ENCODE measurements at places on chromosomes 11 and 22. TPM values are rescaled to one million over a fixed set of nuclear protein-coding genes. Genes with fewer than 3 reads are reported as not detected.

Gene KRTAP5-11
- total RNA-seq = not detected

Gene MRPL17
- 89.9 TPM for total RNA-seq

Gene DEFB131B
- total RNA-seq = not detected

DNA sequence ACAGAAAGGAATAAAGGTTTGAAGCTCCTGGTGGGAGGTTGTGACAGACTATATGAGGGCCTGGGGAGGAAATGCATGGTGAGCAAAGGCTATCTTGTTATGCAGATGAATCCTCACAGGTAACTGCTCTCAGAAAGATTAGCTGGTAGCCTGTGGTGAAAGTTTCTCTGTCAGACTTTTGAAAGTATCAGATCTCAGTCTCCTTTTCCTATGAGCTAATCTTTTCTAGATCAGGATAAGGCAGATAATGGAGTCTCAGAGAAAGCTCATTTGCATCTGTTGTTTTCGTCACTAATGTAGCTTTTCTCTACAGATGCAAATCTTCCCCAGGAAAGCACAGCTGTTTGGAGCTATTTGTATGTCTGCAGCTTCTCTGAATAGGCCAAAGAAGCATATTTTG lies 21.0 kb upstream of the OR6X1 start:
- no peak overlapping the region for H3K27ac ChIP-seq
- H3K4me1 ChIP-seq = no peaks in the 10 kb centered on the region
- DNase-seq = no peak
- no peaks in the 10 kb centered on the region for H3K36me3 ChIP-seq
- no peak overlapping the region for H3K4me3 ChIP-seq

DNA sequence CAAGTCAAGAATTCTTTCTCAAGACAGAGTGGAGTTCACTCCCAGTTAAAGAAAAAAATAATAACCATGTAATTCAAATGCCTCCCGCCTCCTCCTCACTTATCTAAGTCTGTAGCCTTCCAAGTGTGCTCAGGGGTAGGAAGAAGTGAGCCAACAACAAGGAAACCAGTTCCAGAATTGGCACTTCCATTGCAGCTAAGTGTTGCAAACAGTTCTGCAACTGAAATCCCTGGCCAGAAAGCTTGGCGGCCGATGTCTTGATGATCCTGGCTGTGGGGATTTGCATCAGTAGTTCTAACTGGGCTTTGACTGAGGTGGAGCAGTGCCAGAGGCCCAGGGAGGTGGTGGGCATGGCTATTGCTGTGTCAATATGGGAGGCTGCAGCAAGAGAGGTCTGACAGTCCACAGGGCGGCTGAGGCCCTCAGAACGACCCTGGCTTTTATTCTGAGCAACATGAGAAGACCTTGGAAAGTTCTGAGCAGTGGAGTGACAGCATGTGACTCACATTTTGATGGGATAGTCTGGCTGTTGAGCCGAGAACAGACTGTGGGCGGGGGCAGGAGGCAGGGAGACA lies 19.2 kb downstream of the DHCR7 start:
- H3K4me3 ChIP-seq = no peak overlapping the region
- no peak for DNase-seq
- no peaks in the 10 kb centered on the region for H3K27me3 ChIP-seq
- H3K4me1 ChIP-seq = no peaks in the 10 kb centered on the region
- no peaks in the 10 kb centered on the region for H3K36me3 ChIP-seq

Measured in astrocyte (in vitro differentiated cells and primary cell).